CD8-positive, alpha-beta memory T cell (primary cell): ENCODE measurements at places on chromosomes 11 and 22. TPM values are rescaled to one million over a fixed set of nuclear protein-coding genes. Genes with fewer than 3 reads are reported as not detected.

- peaks cover 52% of the 10 kb centered on the region for H3K36me3 ChIP-seq
- DNase-seq = no peak
- H3K27ac ChIP-seq = no peak overlapping the region
- peaks cover 87% of the 10 kb centered on the region for H3K4me1 ChIP-seq
- H3K27me3 ChIP-seq = no peaks in the 10 kb centered on the region
Observed at GRCh38 chr11:83172551-83172950, 15.6 kb downstream of the PCF11 start.

GRCh38 chr11:126123686-126124085 lies 61.0 kb upstream of the CDON start:
- no peaks in the 10 kb centered on the region for H3K27me3 ChIP-seq
- H3K4me1 ChIP-seq = no peaks in the 10 kb centered on the region
- H3K27ac ChIP-seq = no peak overlapping the region

DNA sequence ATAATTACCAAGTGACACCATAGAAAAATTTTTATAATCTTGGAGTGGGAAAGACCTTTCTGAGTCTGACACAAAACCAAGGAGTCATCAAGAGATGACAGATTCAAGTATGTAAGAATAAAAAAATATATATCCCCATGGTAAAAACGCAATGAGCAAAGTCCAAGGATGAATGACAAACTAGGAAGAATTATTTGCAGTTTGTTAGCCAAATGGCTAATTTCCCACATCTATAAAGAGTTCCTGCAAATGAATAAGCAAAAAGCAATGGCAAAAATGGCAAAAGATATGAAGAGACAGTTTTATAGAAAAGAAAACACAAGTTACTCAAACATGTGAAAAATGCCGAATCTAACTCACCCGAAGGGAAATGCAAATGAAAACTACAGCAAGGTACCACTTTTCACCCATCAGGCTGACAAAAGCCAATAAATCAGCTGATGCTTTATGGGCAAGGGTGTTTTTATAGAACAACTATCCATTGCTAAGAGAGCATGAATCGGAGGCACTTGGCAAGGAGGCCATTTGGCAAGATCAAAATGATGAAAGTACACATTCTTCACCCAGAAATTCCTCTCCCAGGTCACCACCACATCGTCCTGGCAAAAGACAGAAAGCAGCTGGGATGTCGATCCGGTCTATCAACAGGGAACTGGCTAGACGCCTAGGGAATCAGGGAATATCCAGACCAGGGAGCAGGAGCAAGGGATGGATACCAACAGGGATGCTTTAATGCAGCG lies 21.1 kb upstream of the KLHL35 start:
- DNase-seq = no peak
- H3K4me1 ChIP-seq = no peaks in the 10 kb centered on the region
- no peaks in the 10 kb centered on the region for H3K36me3 ChIP-seq

GRCh38 chr22:44242946-44243724 lies 62.4 kb downstream of the PARVG start:
- no peak overlapping the region for H3K27ac ChIP-seq
- H3K27me3 ChIP-seq = no peaks in the 10 kb centered on the region
- no peak overlapping the region for H3K4me3 ChIP-seq
- no peaks in the 10 kb centered on the region for H3K36me3 ChIP-seq

DNA sequence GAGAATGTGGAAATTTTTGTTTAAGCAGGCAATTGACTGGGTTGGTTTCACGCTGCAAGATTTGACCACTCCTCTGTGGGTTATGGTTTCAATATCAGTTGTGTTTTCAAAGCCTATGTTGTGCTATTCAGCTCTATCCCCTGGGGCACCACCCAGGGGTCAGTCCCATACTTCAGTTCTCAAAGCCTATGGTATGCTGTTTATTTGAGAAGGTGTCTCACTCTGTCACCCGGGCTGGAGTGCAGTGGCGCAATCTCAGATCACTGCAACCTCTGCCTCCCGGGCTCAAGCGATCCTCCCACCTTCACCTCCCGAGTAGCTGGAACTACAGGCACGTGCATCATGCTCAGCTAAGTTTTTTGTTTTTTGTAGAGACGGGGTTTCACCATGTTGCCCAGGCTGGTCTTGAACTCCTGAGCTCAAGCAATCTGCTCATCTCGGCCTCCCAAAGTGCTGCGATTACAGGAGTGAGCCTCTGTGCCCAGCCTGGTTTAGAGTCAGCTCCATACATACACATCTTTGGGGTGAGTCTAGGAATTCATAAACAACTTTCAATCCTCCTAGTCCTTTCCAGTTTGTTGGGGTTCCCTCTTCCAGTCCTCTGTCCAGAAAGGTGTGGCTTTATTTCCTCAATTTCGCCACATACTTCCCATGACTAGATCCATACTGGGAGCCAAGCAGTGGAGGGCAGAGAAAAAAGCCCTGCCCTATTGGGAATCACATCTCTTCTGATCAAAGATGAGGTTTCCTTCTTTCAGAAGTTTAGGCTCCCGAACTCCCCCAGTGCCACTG lies 35.0 kb upstream of the MAPK1 start:
- H3K36me3 ChIP-seq = no peaks in the 10 kb centered on the region
- H3K4me1 ChIP-seq = no peaks in the 10 kb centered on the region
- no peak overlapping the region for H3K27ac ChIP-seq
- no peak overlapping the region for H3K4me3 ChIP-seq
- no peaks in the 10 kb centered on the region for H3K27me3 ChIP-seq

DNA sequence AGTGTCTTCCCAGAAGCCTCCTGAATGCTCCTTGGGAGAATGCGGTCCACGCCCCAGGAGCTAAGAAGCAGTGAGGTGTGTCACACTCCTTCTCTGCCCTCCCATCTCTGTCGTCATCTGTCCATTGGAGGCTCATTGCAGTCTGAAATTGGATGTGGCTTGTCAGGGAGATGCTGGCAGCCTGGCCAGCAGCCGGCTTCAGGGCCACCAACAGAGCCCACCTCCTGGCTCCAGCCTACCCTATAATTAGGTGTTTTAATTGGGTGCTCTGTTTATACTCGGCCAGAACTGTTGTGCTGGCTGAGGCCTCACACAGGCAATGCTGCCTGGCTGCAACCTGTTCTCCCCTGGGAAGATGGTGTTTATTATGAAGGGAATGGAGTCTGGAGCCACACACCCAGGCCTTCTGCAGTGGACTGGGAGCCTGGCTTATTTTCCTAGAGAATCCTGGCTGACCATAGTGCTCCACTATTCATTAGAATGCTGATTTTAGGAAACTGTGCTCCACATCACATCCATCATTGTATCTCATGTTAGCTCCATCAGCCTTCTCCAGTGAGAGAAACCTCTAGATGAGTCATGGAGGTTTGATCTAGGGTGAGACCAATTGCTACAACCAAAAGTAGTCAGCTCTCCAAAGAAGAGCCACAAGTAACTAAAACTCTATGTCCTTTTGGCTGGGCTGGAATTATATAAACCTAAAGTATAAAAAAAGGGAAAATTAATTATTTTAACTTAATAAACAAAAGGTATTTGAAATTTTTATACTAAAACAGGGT lies 86.8 kb upstream of the CRTAM start:
- DNase-seq = no peak
- H3K27me3 ChIP-seq = no peaks in the 10 kb centered on the region
- H3K4me3 ChIP-seq = no peak overlapping the region
- peaks cover 64% of the 10 kb centered on the region for H3K4me1 ChIP-seq
- no peak overlapping the region for H3K27ac ChIP-seq

- no peak for DNase-seq
- no peaks in the 10 kb centered on the region for H3K36me3 ChIP-seq
- H3K4me1 ChIP-seq = no peaks in the 10 kb centered on the region
- H3K27me3 ChIP-seq = no peaks in the 10 kb centered on the region
- no peak overlapping the region for H3K27ac ChIP-seq
- no peak overlapping the region for H3K4me3 ChIP-seq
Observed at GRCh38 chr11:112448168-112448567, 187.5 kb upstream of the PLET1 start.

- no peaks in the 10 kb centered on the region for H3K27me3 ChIP-seq
- no peaks in the 10 kb centered on the region for H3K4me1 ChIP-seq
- no peak overlapping the region for H3K4me3 ChIP-seq
- no peaks in the 10 kb centered on the region for H3K36me3 ChIP-seq
- H3K27ac ChIP-seq = no peak overlapping the region
Observed at GRCh38 chr22:45224331-45224730, 16.4 kb downstream of the KIAA0930 start.

- peak overlapping the region; percentile 56 for H3K4me3 ChIP-seq
- peaks cover 39% of the 10 kb centered on the region for H3K4me1 ChIP-seq
- H3K36me3 ChIP-seq = peaks cover 22% of the 10 kb centered on the region
- peak overlapping the region; percentile 31 for H3K27ac ChIP-seq
Observed at GRCh38 chr11:1889224-1889930, 2.3 kb downstream of the PRR33 start.

GRCh38 chr11:65590240-65590738 lies 5.3 kb downstream of the KCNK7 start:
- no peak for DNase-seq
- no peak overlapping the region for H3K27ac ChIP-seq
- no peaks in the 10 kb centered on the region for H3K27me3 ChIP-seq

DNA sequence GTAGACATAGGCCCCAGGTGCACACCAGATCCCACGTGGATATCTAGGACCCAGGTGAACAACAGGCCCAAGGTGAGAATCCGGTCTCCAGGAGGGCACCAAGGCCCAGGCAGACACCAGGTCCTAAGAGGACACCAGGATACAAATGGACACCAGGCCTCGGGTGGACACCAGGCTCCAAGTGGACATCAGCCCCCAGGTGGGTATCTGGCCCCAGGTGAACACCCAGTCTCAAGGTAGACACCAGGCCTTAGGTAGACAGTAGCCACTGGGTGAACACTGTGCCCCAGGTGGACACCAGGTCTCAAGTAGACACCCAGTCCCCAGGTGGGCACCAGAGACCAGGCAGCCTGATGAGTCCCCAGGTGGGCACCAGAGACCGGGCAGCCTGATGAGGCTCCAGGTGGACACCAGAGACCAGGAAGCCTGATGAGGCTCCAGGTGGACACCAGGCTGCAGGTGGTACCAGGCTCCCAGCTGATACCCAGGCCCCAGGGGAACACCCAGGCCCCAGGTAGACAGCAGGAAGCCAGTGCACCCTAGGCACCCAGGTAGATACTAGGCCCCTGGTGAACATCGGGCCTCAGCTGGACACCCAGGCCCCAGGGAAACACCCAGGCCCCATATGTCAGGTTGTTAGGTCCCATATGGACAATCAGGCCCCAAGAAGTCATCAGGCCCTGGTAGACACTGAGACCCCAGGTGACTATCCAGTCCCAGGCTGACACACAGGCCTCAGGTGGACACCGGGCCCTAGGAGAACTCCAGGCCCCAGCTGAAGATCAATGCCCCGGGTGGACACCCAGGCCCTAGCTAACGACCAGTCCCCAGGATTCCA lies 55.1 kb upstream of the SEPTIN5 start:
- no peaks in the 10 kb centered on the region for H3K27me3 ChIP-seq
- H3K4me3 ChIP-seq = no peak overlapping the region
- no peaks in the 10 kb centered on the region for H3K4me1 ChIP-seq
- H3K36me3 ChIP-seq = no peaks in the 10 kb centered on the region
- DNase-seq = no peak

- no peaks in the 10 kb centered on the region for H3K4me1 ChIP-seq
- no peak overlapping the region for H3K4me3 ChIP-seq
- H3K36me3 ChIP-seq = no peaks in the 10 kb centered on the region
Observed at GRCh38 chr22:43273902-43274484, 69.2 kb downstream of the SCUBE1 start.

- H3K27ac ChIP-seq = no peak overlapping the region
- H3K4me3 ChIP-seq = no peak overlapping the region
Observed at GRCh38 chr11:86119077-86119476, 50.2 kb upstream of the PICALM start.

The SREBF2 gene
- 85.1 TPM for total RNA-seq

The ARHGAP20 gene
- total RNA-seq = not detected

The RBFOX2 gene
- total RNA-seq = 6.1 TPM

The PAFAH1B2 gene
- total RNA-seq = 84.5 TPM

The OR52I1 gene
- total RNA-seq = not detected

The CASP4 gene
- total RNA-seq = 41.9 TPM

The CHRDL2 gene
- not detected for total RNA-seq

The BTBD18 gene
- total RNA-seq = not detected

The EP300 gene
- 56.7 TPM for total RNA-seq

The MMP11 gene
- 0.90 TPM for total RNA-seq
